GM04503 (cell line): ENCODE measurements at places on chromosomes 1 and 21.

DNA sequence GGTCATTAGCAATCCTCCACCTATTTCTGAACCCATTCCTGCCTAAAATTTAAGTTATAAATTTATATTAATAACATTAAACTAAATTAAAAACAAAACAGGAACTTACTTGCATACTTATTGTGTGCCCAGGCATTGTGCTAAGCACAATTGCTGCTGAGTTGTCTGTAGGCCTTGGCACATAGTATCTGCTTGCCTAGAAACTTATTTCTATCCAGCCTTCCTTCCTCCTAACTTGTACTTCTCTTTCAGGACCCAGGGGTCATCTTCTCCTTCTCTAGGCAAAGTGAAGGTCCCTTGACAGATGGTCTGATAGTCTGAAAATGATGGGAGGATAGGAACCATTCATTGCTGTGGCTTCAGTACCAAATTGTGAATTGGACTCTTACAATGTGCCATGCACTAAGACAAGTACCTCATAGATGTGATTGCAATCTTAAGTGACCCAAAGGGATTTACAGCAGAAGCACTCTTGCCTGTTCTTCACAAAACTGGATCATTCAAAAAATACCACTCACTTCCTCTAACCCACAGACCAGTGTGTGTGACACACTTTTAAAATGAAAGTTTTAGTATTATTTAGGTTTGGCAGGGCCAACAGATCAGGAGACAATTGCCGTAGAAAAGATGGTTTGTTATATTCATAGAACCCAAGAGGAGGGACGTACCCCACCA lies 10.3 kb upstream of the CD101 start:
- no peak for DNase-seq

- DNase-seq, result no peak
Observed at GRCh38 chr1:115400891-115401290, 62.8 kb upstream of the NGF start.

DNA sequence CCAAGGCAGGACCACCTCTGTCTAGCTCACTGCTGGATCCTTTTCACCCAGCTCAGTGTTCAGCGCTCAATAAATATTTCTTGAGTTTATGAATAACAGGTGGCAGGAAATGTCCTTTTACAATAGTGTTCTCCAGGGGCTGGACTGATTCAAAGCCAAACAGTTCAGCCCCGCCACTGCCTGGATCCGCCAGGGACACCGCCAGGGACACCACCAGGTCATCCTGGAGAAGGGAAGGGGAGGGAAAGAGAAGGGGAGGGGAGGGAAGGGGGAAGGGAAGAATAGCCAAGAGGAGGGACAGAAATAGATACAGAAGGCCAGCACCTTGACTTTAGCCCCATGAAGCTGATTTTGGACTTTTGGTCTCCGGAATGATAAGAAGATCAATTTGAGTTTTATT lies 255.6 kb downstream of the GRIK3 start:
- DNase-seq, result no peak

DNA sequence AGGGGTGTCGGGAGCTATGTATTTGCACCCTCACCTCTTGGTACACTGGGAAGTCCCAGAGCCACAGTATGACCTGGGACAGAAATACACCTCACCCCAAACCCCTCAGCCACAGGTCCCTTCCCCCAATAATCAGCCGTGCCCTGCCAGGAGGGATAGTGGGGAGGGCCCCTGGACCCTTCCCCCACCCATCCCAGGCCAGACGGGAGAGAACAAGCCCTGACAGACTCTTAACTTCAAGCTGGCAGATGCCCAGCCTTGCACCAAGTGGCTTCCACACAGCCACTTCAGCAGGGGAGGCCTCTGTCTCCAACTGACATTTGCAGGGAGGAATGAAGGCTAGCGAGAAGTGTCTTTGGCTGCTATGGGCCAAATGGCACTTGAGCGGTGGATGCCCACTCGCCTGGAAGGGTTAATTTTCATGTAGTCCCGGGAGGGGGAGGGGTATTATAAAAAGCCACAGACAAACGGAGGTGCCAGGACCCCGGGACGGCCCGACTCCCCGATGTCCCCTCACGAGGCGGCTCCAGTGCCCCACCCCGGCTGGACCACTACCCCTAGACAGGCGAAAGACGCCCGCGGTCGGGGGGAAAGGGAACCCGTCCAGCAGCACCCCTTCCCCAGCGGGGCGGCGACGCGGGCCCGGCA lies 495 bp downstream of the SYNC start:
- no peak for DNase-seq

DNA sequence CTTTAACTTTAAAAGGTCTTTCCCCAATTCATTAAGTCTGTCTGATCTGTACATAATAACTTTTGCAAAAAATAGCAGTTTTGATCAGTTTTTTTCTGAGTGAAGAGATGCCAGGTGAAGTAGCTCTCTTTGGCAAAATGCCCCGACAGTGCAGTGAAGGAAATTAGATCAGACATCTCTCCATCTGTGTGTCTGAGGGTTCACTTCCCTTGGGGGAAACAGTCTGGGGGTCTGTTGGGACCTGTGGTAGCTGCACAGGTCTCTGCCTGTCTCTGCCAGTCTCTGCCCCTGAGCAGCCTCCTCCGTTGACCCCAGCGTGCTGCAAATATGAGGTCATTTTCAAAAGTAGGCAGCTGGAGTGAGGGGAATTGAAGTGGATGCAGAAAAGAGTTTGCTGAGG lies 54.5 kb downstream of the TBCE start:
- no peak for DNase-seq

DNA sequence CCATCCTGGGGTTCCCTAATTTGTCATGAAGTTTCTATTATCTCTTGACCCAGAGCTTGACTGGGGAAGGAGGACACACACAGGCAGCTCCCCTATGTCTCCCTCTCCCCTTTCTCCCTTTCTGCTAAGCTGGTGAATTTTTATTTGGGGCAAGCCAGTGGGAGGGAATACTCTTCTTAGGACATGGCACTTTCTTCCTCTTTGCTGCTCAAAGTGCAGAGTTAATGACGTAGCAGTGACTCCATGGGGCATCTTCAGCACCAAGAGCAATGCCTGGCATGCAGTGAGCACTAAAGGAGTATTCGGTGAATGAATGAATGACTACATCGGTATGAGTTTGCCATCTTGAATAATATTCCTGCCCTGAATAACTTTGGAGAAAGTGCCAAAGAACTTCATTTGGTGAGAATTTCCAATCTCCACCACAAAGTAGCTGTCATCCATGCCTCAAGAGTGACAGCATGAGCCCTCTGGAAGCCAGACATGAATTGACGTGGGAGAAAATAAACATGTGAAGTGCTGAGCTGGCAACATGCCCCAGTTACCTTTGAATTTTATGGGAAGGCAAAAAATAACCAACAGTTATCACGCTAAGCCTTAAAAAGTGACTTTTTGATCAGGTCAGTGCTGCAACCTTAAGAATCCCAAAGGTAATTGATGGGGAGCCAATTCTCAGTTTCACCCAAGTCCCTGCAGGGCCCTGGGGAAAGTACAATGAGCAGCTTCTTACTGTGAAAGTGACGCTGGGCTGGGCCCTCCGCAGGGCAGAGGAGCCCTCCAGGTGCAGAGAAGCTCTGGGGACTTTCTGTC lies 22.1 kb upstream of the ATF3 start:
- no peak for DNase-seq

DNA sequence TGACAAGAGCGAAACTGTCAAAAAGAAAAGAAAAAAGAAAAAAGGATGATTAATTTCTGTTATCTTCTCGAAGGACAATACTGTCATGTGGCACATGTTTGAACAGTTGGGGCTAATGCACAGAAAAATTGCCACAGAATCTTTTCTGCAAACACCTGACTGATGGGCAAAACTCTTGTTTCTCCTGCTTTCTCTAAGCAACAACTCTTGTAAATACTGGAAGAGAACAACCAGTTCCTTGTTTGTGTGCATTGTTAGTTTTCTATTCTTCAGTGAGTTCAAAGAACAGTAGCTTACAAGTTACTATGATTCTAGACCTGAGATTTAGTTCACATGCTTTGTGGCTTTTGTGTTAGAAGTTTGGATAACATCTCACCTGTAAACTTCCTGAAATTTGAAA lies 60.7 kb downstream of the CDC14A start:
- DNase-seq, result no peak

DNA sequence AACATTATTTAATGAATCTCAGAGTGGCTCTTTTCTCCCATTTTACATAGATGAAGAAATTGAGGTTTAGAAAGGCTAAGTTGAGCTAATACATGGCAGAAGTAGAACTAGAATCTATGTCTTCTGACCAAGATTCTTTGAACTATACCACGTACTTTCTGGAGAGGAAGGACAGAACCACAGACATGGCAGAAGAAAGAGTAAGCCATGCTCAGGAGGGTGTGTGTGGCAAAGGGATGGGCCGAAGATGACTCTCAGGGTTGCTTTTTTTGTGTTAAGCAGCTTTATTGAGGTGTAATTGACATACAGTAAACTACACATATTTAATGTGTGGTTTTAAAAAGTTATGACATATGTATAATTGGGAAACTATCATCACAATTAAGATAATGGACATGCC lies 69.5 kb downstream of the PEX14 start:
- no peak for DNase-seq

DNA sequence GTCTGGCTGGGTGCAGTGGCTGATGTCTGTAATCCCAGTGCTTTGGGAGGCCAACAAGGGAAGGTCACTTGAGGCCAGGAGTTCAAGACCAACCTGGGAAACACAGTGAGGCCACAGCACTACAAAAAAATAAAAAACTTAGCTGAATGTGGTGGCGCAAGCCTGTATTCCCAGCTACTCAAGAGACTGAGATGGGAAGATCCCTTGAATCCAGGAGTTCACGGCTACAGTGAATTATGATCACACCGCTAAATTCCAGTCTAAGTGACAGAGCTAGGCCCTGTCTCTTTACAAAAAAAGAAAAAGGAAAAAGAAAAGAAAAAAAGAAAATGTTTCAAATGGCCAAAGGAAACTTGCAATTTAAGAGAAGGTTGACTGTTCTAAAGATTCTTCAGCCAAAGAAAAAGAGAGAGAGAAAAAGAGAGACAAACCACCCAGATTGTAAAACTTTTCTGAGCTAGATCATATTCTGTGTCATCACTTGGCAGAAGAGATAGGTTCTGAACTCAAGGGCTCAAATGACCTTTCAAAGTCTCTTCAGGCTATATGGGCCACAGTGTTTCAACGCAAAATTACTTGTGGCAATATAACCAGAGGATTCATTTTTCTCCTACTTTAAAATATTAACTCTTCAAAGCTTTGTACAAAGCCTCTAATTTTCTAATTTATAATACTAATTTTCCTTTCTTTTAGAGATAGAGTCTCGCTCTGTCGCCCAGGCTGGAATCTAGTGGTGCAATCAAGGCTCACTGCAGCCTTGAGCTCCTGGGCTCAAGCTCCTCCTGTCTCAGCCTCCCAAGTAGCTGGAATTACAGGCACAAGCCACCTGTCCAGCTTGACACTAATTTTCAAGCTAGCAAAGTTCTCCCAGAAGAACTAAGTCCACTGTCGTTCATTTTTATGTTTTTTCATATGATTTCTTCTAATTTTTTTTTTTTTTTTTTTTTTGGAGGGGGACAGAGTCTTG lies 20.5 kb downstream of the ARID4B start:
- DNase-seq, result peak; percentile 36

DNA sequence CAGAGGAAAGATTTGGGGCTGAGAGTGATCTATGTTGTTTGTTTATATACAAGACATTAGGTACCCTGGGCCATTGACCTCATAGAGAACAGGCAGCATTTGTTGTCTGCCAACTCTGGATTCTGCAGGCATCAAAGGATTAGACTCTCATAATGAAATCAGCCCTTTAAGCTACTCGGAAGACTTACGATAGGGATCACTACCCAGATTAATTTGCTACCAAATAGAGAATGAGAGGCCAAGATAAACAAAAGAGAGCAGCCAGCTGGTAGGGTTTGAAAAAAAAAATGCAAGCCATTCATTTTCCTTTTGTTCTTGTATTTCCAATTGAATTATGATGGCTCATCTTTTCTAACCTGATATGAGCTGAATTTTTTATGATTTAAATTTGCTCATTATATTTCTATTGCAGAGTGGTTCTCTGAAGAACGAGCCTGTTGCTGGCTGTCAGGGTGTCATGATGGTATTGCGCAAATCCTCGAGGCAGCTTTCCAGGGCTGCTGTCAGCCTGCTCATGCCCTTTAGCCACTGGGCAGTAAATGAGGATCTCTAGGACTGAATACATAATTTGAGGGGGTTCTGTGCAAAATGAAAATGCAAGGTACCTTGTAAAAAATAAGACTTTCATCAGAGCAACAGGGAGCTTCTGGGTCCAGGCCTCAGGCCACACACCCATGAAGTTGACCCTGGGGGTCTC lies 116.4 kb upstream of the KCNJ15 start:
- DNase-seq, result no peak

- DNase-seq, result no peak
Observed at GRCh38 chr21:37582590-37582989, 216.0 kb downstream of the DYRK1A start.

- DNase-seq, result no peak
Observed at GRCh38 chr1:182015360-182015759, 46.2 kb downstream of the ZNF648 start.

DNA sequence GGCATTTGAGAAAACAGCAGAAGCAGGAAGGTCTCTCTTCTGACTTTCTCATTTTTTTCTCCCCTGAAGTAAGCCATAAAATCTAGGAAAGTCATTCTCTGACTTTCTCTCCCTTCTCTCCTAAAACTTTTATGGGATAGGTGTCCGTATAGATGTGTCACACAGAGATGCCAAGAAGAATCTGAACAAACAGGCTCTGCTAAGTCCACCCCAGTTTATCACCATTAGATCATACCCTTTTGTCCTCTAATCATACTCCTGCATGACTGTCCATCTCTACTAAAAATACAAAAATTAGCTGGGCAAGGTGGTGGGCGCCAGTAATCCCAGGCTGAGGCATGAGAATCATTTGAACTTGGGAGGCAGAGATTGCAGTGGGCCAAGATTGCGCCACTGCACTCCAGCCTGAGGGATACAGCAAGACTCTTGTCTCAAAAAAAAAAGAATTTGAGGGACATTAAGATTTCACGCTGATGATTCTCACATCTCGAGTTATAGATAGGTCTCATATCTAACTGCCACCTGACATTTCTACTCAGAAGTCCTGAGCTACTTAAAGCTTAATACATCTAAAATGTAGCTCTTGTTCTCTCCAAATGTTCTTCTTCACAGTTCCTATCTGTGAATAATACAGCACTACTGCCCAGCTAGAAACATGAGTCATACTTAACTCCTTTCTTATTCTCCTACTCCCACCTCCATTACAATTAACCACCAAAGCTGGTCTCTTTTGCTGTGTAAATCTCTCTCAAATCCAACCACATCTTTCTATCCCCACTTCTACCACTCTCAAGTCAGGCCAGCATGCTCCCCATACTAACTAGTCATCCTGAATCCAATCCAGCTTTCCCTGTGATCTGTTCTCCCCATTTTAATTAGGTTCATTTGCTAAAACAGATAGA lies 47.7 kb downstream of the ZNF644 start:
- peak; percentile 11 for DNase-seq

DNA sequence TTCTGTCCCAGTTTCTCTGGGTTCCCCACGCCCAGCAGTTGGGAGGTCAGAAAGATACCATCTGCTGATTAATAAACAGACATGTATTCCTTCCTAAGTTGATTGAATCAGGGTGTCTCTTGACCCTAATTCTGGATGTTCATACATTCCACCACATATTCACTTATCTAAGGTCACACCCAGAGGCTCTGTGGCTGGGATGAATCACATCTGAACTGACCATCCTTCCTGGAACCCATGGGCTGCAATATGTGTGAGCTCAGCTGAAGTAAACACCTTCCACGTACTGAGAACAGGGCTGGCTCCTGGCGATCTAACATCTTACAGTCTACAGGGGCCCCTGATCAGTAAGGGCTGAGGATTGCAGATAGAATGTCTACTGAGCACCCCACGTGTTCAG lies 20.5 kb upstream of the TRABD2B start:
- DNase-seq, result no peak
